ENCODE measurements at places on chromosomes 16 and 17.

DNA sequence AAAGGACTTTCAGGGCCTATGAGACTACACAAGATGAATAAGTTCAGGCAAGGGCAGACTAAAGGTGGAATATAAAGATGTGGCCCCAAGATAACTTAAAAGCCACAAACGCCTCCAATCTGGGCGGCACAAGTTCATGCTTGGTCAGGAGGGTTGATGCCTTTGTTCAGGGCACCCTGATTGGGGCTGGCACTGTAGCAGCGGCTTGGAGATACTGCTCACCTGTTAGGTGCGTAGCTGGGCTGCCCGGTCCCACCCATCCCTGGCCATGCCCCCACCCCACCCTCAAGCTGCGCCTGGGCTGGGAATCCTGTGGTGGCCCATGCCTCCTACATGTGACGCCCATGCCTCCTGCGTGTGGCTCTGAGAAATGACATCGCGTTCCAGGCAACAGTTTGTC lies 12.5 kb upstream of the SLC13A2 start:
- DNase-seq, result no peak

GRCh38 chr16:89534252-89534756 lies 26.1 kb downstream of the SPG7 start:
- DNase-seq, result no peak

DNA sequence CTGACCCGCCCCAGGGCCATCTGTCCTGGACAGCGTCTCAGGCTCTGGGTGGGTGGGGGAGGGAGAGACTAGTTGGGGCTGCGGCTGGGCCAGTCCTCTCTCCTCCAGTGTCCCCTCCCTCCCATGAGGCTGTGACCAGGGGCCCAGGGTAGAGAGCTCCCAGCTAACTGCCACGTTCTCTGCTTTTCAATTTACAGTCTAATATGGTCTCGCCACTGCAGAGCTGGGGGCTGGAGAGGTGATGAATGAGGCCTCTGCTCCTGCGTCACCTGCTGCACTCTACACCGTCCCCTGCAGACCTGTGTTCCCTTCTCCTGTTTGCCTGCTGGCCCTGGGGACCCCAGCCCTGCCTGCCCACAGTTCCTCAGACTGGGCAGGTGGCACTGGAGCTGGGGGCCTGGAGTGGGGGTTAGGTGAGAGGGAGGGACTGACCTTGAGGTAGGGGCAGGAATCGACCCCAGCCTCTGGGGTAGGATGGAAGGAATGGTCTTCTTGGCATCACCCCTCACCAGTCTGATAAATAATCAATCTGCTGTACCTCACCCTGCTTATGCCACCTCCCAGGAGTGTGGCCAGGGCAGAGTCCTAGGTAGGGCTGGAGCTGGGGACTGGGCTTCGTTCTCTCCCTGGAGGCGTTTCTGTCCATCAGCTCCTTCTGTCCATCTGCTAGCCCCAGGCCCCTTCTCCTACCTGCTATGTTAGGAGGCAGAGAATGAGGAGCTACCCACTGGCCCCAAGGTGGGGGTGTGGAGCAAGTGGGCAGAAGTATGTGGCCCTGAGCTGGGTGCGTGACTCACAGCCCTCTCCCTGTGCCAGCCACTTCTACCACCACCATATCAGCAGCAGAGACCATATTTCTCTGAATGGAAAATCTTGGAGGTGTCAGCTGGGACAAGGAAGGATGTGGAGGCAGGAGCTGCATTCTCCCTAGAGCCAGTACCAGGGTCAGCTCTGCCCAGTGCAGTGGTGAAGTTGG lies 12.9 kb downstream of the SEZ6 start:
- no peak for DNase-seq

- DNase-seq, result no peak
These were observed 21.5 kb downstream of the LPCAT2 start for GRCh38 chr16:55530316-55530856.

DNA sequence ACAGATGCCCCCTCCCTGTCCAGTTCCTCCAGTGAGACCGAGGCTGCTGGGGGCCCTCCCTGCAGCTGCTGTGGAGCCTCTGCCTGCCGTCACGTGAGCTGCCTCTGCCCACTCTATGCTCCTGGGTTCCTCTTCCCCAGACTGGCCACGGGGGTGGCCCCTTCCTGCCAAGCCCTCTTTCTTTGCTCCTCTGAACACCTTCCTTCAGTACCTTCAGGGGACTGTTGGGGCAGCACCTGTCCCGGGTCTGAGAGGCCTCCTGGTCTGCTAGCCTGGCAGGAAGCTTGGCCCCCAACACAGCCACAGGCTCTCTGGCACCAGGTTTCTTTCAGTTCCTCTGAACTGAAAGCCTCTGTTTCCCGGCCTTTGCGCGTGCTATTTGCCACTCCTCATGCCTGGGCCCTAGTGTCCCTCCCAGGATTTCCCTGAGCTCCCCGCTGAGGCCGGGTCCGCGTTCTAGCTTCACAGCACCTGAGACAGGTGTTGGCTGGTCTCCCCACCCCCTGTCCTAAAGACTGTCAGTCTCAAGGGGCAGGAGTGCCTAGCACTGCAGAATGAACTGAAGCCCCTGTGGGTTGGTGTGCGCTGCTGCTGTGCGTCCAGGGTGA lies 6.6 kb upstream of the ATP6V0C start:
- no peak for DNase-seq

DNA sequence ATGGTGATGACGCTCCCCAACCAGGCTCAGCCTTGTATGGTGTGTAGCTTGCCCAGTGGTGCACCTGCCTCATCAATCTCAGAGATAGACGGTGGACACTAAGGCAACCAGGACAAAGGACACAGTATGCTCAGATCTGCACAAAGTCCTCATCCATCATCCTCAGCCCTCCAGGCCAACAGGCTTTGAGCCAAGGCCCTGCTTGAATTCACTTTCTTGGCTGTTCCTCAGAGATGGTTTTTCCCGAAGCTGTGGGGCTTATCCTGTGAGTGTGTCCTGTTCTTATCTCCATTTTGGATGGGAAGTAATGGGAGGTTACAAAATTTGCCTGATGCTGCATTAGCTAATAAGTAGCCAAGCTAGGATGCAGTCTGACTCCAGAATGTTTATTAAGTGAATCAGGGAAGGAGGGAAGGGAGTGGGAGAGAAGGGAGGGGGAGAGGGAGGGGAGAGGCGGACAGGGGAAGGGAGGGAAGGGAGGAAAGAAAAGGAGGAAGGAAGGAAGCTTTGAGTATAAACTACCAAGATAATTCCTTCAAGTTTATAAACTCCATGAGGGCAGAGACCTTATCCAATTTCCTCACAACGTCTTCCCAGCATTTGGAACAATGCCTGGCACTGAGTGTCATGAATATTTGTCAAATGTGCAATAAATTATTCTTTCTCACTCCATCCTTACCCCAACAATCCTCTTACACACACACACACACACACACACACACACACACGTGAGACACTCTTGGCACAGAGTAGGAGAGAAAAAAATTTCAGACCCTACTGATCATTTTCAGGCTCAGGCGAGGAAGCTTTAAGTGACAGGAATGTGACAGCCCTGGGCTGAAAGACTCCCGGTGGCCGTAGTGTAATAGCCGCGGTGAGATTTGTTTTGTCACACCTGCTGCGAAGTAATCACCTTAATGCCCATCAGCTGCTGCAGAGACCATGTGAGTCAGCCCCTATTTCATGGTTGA lies 84.3 kb downstream of the BMERB1 start:
- DNase-seq, result peak; percentile 83

DNA sequence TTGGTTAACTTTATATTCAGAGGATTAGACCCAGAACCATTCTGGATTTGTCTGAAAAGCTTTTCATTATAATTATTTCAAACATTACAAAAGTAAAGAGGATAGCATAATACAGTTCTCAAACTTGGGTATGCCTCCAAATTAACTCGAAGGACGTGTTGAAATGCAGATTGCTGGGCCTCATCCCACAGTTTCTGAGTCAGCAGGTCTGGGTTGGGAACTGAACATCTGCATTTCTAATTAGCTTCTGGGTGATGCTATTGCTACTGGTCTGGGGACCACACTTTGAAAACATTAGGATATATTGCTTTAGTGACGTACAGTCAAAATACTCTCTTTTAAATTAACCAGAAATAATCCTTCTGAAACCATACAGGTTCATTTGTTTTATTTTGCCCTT lies 10.0 kb downstream of the TPPP3 start:
- no peak for DNase-seq

GRCh38 chr17:6231886-6232731 lies 161.9 kb downstream of the WSCD1 start:
- peak; percentile 17 for DNase-seq

- no peak for DNase-seq
These were observed 76.4 kb upstream of the RCVRN start for GRCh38 chr17:9981344-9981915.

- no peak for DNase-seq
These were observed 371.0 kb downstream of the RBFOX1 start for GRCh38 chr16:7703672-7704071.

DNA sequence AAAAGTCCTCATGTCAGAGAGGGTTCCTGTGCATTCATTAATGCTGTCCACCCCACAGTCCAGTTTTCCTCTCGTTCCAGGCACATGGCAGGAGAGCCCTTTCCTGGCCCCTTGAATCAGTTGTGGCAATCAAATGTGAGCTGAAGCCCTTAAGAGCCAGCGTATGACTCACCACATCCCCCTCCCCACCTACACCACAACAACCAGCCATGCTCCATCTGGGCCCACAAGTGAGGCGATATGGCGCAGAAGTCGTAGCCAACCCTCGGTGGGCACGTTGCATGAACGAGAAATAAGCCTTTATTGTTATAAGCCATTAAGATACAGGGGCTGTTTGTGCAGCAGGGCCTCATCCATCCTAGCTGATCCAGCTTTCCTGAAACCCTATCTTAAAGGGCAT lies 28.2 kb downstream of the GRIN2A start:
- DNase-seq, result no peak

DNA sequence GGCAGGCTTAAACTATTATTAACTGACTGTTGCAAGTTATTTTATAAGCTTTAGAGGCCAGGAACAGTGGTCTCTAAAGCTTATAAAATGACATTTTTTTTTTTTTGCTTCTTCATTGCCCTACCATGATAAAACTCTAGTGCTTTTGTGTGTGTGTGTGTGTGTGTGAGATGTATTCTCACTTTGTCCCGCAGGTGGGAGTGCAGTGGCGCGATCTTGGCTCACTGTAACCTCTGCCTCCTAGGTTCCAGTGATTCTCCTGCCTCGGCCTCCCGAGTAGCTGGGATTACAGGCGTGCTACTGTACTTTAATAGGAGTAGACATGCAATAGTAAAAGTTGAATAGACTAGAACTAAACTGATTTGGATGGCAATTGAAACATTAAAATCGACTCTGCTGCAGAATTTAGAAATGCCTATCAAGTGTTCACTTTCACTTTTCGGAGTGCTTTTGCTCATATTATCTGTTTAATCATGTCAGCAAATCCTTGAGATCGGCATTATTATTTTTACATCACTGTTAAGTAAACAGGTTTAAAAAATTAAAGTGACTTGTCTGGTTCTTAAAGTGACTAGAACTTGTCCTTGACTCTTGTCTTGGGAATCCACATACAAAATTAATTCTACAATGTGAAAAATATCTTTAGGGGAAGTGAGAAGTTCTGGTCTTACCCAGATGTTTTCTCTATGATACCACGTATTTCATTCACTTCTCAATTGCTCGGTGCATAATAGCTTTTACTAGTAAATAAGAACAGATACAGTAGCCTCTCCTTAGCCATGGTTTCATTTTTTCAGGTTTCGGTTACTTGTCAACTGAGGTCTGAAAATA lies 8.4 kb upstream of the PCTP start:
- no peak for DNase-seq

- DNase-seq, result no peak
These were observed 16.7 kb downstream of the DNAJC7 start for GRCh38 chr17:42000413-42001133.

GRCh38 chr16:51321251-51321650 lies 170.2 kb upstream of the SALL1 start:
- no peak for DNase-seq

DNA sequence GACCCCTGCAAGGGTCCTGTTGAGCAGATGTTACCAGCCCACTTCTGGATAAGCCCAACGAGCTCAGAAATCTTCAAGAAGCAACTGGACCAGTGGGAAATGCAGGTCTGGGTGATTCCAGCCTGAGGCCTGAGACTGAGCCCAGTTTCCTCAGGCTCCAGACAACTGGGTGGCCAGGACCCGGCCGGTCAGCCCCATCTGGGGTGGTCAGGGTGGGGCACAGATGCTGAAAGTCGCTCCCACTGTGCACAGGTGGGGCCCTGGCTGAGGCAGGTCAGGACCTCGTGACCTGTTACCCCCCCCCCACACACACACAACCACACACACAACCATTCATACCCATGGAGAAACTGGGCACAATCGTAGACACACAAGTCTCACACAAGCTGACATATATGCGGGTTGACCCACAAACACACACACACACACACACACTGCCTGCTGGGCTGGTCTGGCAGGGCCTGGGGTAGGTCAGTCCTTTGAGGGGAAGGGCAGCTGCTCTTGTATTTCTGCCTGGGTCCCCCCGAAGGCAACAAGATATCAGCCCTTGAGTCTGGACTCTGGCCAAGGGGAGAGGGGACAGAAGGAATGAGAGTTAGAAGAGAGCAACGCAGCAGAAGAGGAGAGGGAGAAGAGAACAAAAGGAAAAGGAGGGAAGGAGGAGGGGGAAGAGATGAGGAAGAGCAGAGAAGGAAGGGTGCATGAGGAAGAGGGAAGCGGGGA lies 99.0 kb upstream of the CDH5 start:
- DNase-seq, result peak; percentile 18

DNA sequence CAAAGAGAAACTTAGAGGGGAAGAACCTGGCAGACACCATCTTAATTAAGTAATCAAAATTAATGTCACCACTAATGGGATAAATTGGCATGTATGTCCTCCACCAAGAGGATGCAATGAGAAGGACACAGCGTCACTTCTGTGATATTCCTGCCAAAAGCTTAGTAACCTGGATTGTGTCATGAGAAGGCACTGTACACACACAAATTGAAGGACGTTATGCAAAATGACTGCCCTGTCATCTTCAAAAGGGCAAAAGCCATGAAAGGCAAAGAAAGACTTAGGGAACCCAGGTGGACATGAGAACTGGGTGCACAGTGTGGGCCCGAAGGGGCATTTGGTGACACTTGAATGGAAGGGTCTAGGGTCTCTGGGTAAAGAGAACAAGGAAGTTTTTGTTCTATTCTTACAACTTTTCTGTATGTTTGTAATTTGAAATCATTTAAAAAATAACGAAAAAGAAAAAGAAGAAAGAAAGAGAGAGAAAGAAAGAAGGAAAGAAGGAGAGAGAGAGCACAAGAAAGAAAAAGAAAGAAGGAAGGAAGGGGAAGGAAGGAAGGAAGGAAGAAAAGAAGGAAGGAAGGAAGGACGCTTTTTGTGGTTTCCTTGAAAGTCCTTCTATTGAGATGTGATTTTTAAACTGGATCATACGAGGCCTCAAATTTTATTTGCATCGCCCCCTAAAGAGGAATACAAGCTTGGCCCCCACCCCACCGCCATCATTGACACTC lies 4.0 kb upstream of the APOH start:
- DNase-seq, result no peak

- DNase-seq, result peak; percentile 31
These were observed 371.5 kb downstream of the SEC14L1 start for GRCh38 chr17:77512062-77512946.

Measured in fibroblast of skin of right biceps (primary cell).